ENCODE measurements at places on chromosomes 1 and 21.

DNA sequence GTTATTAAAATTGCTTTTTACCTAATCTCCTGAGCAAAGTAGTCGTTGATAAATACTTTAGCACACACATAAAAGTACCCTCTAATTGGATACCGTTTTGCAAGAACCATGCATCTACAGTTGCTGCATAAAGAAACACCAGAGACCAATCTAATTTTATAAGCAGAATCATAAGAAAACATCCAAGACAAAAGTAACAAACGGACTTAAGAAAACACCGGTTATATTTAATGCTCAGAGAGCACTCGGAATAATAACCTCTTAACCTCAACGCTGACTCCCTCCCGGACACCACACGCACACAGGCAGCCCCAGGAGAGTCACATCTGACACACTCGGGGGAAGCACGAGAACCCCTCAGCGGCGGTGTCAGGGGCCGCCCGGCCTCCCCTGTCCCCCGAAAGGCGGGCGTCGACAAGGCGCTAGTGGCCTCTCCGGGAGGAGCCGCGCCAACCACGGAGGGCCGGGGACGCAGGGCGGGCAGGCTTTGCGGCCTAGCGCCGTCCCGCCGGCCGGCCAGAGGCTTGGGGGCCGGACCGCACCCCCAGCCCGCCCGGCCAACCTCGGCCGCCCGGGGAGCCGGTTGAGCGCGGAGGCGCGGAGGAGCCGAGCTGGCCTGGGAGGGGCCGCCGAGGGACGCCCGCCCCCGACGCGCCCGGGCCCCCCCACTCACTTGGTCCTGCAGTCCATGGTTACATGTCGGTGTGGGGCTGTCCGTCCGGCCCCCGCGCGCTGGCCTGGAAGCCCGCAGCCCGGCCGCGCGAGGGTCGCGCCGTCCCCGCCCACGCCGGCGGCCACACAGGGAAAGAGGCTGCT, 606 bp downstream of the DENND1B start:
- H3K27me3 ChIP-seq, result no peaks in the 10 kb centered on the region
- H3K36me3 ChIP-seq, result no peaks in the 10 kb centered on the region
- peak; percentile 80 for DNase-seq
- peaks cover 41% of the 10 kb centered on the region for H3K4me1 ChIP-seq
- peak overlapping the region; percentile 98 for H3K4me3 ChIP-seq

GRCh38 chr1:66246351-66247269, 287.3 kb upstream of the SGIP1 start:
- no peaks in the 10 kb centered on the region for H3K36me3 ChIP-seq
- no peak overlapping the region for H3K27ac ChIP-seq
- H3K4me3 ChIP-seq, result no peak overlapping the region
- H3K4me1 ChIP-seq, result peaks cover 6% of the 10 kb centered on the region
- no peaks in the 10 kb centered on the region for H3K27me3 ChIP-seq

- no peak for DNase-seq
- H3K4me3 ChIP-seq, result no peak overlapping the region
- no peaks in the 10 kb centered on the region for H3K27me3 ChIP-seq
- no peaks in the 10 kb centered on the region for H3K36me3 ChIP-seq
- no peak overlapping the region for H3K27ac ChIP-seq
These were observed 1.7 kb upstream of the GJB5 start for GRCh38 chr1:34753163-34753562.

- no peak overlapping the region for H3K4me3 ChIP-seq
- peak overlapping the region; percentile 91 for H3K27ac ChIP-seq
- H3K4me1 ChIP-seq, result peaks cover 51% of the 10 kb centered on the region
- no peak for DNase-seq
These were observed 62.2 kb upstream of the WDR26 start for GRCh38 chr1:224496826-224497225.

- no peak overlapping the region for H3K4me3 ChIP-seq
- DNase-seq, result no peak
- H3K4me1 ChIP-seq, result no peaks in the 10 kb centered on the region
- H3K27ac ChIP-seq, result no peak overlapping the region
These were observed 423.5 kb downstream of the KIF26B start for GRCh38 chr1:245578308-245578707.

DNA sequence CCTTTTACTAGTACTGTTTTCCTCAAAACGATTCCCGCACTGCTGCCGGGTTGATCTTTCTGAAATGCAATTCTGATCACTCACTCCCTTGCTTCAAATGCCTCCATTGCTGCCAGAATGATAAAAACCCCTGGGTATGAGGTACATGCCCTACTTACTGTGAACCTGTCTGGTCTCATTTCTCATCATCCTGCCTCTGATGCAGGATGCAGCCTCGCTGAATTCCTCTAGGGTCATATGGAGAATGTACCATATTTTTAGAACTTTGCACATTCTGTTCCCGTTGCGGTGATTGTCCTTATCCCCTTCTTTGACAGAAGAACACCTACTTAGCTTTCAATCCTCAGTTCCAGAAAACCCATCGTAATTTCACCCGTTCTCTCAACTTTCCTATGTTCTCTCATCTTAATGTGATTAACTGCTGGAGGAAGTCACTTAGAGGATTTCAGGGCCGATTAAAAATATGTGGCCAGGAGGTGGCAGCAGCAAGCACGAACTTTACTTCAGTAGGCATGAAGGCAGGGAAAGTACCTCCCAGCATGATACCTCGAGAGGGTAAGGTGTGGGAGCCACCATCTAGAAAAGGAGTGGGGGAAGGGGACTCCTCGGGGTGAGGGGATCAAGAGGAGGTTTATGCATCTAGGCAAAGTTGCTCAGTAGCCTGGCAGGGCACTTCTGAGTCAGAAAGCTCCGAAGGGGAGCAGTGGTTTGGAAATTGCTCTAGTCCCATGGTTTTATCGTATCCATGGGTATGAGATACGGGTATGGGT, 361.5 kb upstream of the ZP4 start:
- H3K27me3 ChIP-seq, result no peaks in the 10 kb centered on the region
- no peak for DNase-seq
- H3K4me3 ChIP-seq, result no peak overlapping the region
- no peak overlapping the region for H3K27ac ChIP-seq
- H3K36me3 ChIP-seq, result no peaks in the 10 kb centered on the region
- no peaks in the 10 kb centered on the region for H3K4me1 ChIP-seq

GRCh38 chr1:230627767-230628166, 14.5 kb upstream of the COG2 start:
- no peak for DNase-seq
- H3K36me3 ChIP-seq, result no peaks in the 10 kb centered on the region
- H3K4me1 ChIP-seq, result no peaks in the 10 kb centered on the region
- no peak overlapping the region for H3K4me3 ChIP-seq

Measured in suprapubic skin (tissue), 4 donors.